ENCODE measurements at places on chromosomes 11 and 22.

DNA sequence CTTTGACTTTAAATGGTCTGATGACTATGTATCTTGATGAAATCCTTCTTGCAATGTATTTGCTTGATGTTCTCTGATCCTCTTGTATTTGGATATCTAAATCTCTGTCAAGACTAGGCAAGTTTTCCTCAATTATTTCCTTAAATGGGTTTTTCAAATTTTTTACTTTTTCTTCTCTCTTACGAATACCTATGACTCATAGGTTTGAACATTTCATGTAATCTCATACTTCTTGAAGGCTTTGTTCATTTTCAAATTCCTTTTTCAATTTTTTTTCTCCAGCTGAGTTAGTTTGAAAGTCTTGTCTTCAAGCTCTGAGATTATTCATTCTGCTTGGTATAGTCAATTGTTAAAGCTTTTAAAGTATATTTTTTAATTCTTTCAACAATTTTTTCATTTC is 13.1 kb downstream of the OR10W1 start:
- DNase-seq = no peak

- DNase-seq = no peak
Measured at GRCh38 chr22:39658367-39658766, 87.8 kb downstream of the CACNA1I start.

GRCh38 chr22:44567846-44568493 is 69.9 kb upstream of the RTL6 start:
- no peak for DNase-seq

DNA sequence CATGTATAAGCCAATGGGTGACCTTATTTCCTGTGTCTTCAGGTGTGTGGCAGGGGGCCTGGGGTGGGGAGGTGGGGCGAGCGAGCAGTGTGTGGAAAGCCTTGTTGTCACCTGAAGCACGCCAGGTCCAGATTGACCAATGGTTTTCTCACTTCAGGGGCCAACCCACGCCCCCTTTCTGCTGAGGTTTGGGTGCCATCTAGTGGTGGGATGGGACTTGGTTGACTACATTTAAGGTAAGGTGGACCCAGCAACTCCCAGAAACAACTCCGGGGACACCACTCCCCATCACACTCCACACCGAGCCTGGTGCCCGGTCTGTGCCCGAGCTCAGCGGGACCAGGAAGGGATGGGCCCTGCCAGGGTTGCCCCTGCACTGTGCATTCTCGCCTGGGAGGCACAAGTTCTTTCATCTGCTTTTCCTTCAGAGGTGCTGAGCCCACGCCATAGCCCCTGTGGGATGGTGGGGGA is 40.0 kb downstream of the TPCN2 start:
- no peak for DNase-seq
